ENCODE measurements at places on chromosomes 12 and 14.

DNA sequence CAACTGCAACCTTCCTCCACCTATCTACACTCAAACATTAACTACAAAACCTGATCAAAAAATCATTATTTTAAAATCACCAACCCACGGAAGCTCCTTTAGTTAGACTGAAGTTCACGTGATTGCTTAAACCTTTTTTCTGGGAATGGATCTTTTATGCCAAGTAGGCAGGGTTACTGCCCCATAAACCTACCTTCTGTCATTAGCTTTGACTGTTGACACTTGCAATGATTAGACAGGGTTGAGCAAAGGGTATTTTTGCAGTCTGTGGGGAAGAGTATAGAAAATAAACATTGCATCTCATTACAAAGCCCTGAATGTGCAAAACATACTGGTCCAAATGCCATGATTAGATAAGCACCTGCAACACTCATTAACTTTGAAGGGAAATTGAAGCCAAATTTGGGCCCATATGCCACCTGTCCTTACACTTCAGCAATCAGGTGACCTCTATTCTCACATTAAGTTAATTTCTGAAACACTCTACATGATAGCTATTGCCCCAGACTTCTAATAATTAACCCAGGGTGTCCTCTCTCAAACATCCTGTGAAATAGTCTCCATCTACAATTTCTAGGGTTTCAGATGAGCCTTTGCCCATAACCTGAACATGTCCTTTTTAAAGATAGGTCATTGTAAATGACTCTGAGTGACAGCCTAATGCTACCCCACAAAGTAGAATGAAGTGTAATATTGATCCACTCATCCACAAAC lies 156.0 kb upstream of the PLEKHG7 start:
- no peak for DNase-seq

DNA sequence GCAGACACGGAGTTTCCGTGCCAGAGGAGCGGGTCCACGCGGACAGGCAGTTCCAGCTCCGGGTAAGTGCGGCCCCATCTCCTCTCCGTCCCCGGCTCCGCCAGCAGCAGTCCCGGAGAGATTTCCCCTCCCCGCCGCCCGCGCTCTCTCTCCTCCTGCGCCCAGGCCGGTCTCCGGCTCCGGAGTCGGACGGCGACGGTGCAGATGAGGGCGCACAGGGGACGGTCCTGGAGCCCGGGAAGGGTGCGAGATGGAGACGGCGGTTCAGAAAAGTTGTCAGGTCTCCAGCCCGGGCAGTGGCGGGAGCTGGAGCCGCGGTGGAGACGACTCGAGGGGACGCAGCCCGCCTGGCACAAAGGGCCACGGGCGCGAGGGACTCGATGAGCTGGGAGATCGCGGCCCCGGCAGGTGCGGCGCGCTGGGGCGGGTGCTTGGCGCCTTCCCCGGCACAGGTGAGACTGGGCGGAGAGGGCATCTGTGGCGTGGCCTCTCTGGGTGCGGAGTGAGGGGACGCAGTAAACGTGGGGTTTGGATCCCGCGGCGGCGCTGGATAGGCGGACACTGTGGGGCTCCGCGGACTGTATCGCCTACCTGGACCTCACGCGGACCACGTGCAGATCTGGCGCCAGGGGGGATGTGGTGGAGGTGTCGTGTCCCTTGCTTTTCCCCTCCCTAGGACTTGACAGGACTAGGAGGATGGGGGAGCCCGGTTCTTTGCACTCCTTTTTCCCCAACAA lies 1540.3 kb upstream of the TMEM132C start:
- DNase-seq = no peak

DNA sequence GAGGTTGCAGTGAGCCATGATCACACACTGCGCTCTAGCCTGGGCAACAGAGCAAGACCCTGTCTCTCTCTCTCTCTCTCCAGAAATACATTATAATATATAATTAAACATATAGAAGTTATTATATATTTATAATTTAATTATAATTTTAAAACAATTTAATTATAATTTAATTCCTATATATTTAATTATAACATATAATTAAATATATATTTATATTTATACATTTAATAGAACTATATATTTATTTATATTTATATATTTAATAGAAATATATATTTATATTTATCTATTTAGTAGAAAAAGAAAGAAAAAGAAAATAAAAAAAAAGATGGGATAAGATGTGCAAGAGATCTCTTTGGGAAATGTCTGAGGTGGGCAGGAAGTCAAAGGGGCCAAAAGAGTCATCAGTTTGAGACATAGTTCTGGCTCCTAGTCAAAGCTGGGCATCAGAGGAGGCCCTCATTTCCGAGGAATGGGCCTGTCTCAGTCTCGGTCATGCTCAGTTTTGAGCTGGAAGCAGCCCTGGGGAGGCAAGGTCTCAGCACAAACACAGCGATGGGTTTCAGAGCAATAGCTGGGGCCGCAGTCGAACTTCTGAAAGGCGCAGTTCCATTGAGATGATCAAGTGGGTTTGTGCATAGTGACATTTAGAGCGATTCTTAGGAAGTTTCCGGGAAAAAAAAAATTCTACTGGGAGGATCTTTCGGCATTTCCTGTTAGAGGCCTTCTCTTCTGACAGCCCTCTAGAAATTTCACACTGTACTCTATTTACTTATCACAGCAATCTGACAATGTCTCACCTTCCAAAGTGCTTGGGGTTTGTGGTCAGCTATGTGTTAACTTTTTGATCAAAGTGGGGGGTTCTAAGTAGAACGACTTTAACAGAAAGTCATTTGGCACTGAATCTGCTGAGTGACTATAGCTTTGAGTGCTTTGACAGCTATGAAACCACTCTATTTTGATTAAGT lies 58.7 kb upstream of the GZMB start:
- DNase-seq = peak; percentile 72

GRCh38 chr14:22434901-22435550 lies 154.0 kb downstream of the DAD1 start:
- DNase-seq = no peak

DNA sequence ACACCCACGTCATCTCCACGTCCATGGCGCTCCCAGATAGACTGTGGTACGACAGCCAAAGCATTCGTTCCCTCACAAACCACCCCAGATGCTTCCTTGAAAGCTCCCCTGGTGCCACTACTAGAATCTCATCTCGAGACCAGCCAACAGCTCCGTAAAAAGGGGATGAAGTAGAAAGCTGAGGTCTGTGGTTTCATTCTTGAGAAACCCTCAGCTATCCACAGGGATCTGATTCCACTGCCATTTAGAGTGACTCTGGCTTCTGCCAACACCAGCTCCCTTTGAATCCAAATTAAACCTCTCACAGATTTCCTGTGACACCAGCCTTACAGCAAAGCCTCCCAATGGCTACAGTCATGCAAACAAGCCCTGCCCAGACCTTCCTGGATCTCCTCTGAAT lies 18.5 kb upstream of the FOXN3 start:
- no peak for DNase-seq

GRCh38 chr12:48940181-48940580 lies 14.9 kb upstream of the FKBP11 start:
- no peak for DNase-seq

- no peak for DNase-seq
Observed at GRCh38 chr12:56900583-56900982, 33.6 kb downstream of the SDR9C7 start.

- DNase-seq = no peak
Observed at GRCh38 chr12:8566525-8566924, 25.8 kb upstream of the CLEC4E start.

DNA sequence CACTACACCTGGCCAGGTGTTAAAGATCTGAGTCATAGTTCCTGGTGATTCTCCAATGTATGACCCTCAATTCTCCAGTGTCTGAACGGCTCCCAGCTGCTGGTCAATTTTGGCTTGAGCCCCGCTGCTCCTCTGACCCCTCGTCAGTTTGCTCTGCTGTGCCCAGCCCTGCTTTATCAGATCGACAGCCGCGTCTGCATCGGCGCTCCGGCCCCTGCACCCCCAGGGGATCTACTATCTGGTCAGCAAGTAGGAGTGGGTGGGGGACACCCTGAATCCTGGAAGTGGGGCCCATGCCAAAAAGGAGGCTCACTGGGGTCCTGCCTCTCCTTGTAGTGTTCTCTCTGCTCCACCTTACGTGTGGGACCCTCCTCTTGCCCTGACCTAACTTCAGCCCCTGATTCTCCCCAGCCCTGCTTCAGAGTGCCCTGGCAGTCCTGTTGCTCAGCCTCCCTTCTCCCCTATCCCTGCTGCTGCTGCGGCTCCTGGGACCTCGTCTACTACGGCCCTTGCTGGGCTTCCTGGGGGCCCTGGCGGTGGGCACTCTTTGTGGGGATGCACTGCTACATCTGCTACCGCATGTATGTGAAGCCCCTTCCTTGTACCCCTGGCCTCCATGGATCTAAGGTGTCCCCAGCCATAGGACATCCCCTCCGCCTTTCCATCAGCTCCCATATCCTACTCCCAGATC lies 5.0 kb downstream of the SLC39A5 start:
- no peak for DNase-seq

DNA sequence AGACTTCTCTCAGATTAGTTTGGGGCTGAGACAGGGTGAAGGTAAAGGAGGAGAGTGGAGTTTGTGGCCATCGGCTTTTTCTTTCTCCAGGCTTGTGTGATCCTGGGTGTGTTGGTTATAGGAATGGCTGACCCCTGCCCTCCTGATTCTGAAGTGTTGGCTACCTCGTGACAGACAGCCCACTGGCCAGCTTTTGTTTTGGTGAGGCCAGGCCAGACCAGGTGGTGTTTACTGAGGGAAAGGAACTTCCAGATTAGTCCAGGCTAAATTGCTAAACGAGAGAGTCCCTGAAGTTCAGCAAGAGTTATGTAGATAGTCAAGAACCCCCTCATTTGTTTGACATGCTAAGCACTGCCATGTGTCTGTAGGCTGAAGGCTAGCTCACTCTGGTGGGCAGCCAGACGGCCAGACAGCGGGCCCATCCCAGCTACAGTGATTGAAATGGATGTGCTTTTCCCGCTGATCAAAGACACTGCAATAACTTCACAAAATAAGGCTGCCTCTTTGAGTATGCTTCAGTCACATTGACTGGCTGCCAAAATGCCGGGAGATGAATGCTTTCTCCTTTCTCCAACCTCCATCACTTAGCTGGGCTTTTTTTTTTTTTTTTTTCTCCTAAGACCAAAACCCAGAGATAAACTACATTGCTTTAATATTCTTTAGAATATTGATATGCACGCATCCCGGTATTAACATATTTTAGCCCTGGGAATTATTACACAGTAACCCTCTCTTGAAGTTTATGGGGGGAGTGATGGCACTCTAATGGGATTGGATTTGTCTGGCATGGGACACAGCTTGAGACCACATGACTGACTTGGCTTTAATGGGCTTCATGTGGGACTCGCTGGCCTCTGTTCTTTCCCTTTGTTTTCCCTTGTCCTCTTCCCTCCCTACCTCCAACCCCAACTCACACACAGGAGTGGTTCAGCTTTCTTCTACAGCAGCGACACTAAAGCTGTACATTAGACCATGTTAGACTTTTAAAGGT lies 76.9 kb downstream of the SMOC1 start:
- DNase-seq = no peak

DNA sequence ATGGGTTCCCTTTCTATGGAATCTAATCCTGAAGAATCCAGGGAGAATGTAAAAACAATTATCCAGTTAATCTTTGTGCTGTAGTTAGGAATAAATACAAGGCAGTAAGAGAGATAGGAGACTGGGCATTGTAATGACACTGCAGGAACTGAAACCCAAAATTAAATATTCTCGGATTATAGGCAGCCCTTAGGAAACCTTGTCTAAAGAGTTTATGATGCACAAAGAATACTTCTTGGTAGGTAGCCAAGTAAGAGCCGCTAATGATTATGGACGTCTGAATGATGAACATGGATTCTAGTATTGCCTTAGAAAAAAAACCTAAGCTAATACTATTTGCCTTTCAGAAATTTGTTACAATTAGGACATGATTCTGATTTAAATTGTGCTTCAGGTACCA lies 165.4 kb upstream of the LRIG3 start:
- no peak for DNase-seq

- DNase-seq = no peak
Observed at GRCh38 chr12:119006746-119007145, 25.4 kb downstream of the SRRM4 start.

GRCh38 chr12:106004289-106004688 lies 134.5 kb downstream of the NUAK1 start:
- no peak for DNase-seq

GRCh38 chr14:101503431-101504095 lies 57.7 kb upstream of the DIO3 start:
- DNase-seq = no peak

DNA sequence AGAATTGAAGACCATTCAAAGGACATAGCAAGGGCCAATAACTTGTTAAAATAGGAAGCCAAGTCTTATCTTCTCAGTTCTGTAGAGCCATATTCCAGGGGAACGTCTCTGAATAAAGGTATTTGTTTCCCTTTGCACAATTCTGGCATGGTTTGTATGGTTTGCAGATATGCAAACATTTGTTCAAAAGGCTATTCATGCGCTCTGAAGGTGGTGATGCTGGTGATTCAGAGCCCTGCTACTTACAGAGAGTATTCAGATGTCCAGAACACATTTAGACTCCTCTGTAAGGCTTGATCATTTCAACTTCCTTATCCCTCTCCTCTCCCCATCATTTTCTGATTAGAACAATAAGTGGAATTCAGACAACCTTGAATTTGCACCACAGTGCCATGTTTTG lies 35.9 kb downstream of the SLC4A8 start:
- DNase-seq = no peak

DNA sequence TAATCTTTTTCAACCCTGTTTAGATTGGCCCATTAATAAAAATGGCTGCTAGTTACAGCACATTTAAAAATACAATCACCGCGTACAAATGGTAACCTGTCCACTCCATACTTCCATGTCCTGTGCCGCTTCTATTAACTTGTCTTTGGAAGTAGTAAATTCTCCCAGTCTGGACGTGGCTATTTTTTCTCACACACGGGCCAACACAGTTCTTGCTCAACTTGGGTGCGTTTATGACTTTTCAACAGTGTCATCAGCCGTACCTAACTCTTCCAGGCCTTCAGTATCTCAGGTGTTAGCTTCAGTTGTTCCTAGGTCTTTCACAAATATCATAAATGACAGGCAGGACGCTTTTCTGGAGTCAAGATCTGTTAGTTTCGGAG lies 475 bp upstream of the PCNX1 start:
- DNase-seq = no peak

- DNase-seq = no peak
Observed at GRCh38 chr14:21526672-21527317, 649 bp upstream of the SALL2 start.

DNA sequence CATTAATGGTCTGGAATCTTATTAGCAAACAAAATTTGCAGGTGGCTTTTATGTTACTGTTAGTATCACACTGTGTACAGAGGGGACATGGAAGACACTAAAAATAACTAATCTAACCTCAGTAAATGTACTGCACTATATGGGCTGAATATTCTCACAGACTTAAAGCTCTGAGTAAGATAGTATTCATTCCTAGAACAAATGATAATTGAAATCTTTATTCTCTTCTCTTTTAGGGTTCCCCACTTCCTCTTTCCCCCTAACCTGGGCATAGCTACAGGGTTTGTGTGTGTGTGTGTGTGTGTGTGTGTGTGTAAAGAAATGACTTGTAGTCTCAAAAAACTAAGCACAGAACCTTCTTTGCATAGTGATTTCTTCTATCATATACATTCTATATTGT lies 21.4 kb upstream of the HECTD1 start:
- DNase-seq = no peak

All from CD4-positive, alpha-beta T cell treated with Interleukin-12 subunit alpha and Interleukin-12 subunit beta, for 1 hour (primary cell).